ENCODE measurements at places on chromosomes 4 and X.
A peak's percentile ranks its signal among the peaks of the same experiment; 100 is the strongest.

DNA sequence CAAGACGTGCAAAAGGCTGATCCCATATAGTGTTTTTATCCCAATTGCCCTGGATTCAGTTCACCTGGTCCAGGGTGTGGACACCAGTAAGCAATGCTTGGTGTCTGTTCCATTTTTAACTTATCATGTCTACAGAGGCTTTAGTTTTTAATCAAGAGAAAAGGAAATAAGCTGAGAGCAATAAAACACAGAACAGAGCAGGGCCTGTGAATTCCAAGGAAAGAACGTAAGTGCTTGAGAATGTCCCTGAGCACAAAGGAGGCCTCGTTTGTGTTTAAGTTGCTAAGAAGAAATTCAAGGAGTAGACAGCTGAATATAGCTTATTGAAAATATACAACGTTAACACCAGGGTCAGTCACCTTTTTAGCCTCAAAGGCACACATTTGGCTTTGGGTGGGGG lies 191.3 kb downstream of the GPC3 start:
- DNase-seq: no peak

DNA sequence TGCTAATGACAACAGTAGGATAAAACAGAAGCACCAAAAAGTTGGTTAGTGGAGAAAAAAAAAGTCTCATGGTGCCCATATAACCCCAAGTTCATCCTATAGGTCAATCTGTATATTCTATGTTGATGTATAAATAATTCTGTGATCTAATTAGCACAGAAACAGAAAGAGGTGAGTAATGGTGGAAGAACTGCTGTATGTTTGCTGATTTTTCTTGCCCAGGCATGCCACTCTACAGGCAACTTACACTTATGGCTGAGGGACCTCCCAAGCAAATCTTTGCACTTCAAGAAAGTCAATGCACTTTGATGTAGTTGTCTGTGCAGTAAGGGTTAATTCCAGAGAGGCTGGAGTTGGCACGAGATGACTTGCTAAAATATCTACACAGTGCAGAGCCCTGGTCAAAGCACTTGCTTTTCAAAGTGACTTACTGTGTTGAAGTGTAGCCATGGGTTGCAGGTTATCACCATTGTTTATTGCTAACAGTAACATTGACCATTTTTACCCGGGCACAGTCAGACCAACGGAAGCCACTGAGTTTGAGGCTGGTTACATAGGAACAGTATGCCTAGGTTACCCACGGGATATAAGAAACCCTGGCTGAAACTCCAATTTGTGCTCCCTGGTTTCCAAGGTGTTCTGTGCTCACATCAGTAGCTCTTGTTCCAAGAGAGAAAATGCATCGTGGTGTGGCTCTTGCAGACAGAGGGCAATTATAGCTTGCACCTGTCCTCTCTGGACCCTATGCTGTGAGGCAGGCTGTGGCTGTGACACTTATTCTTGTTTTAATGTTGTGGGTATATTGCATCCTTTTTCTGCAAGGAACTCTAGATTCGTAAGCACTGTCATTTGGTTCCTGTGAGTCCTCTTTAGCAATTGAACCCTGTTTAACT lies 141.3 kb upstream of the FTHL17 start:
- no peak for DNase-seq

GRCh38 chr4:184796906-184797305 lies 28.9 kb downstream of the ACSL1 start:
- DNase-seq: no peak

- no peak for DNase-seq
Observed at GRCh38 chr4:2485956-2486355, 17.1 kb downstream of the RNF4 start.

- DNase-seq: no peak
Observed at GRCh38 chr4:129342819-129343408, 247.0 kb downstream of the C4orf33 start.

- no peak for DNase-seq
Observed at GRCh38 chr4:88006956-88007303, 505 bp upstream of the PKD2 start.

DNA sequence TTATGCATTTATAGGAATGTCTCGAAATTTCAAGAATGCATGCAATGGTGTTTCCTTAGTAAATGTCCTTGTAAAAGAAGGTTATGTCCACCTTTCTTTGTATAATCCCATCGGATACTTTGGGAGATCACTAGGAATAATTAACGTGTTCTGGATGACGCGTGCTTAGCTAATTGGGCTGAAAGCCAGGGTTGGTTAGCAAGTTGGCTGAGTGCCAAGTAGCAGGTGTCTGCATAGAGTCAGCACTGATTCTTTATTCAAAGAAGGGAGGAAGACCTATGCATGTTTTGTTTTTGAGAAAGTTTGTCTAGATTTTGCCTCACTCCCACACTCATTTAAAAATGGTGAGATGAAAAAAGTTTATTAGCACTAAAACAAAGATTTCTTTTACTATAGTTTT lies 144.6 kb downstream of the SOX3 start:
- DNase-seq: no peak

DNA sequence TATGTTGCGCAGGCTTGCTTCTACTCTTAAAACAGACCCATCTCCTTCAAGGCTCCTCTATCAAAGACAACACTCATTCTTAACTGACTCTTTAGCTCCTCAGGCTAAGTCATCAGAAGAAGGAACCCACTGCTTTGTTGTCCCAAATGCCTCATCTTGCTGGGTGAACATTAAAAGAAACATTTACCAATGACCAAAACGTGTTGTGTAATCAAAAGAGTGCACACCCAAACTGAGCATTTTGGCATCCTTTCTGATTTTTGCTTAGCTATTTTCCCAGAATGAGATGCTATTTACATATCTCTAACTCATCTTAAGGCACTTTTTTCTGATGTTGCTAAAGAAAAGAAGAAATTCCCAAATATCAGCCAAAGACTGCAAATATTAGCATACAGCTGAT lies 131.7 kb upstream of the VCX3A start:
- DNase-seq: no peak

DNA sequence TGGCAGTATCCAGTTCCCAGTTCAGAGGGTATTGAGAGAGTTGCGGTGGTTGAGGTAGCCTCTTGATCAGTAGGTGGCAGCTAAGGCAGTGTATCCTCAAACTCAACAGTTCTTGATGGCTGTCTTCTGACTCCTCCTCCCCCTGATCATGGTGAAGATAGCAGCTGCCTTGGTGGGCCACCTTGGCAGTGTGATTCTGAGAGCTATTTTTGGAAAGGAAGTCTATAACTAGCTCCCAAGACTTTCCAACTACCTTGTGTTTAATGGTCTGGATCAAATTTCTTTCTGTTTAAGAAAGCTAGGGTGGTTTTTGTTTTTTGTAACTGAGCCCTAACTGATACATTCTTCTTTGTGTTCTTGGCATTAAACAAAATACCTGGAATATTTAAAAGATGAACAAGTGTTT lies 10.5 kb upstream of the TBC1D19 start:
- peak; percentile 25 for DNase-seq

DNA sequence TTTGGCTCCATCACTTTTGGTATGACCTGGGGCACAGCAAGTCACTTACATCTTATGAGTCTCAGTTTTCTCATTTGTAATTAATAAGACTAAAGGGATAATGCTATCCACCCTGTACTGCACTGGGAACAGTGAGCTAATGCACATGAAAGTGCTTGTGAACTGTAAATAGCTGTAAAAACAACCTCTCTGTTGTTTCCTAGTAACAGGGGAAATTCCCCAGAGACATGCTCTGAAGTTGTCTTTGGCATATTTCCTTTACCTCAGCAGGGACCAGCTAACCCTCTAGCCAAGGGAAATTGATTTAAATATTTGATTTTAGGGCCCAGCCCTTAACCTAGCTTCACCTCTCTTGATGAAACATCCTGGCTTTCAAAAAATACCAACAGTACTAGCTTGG lies 6.1 kb upstream of the CYSLTR1 start:
- DNase-seq: no peak

GRCh38 chr4:152014280-152014679 lies 253.5 kb upstream of the GATB start:
- peak; percentile 83 for DNase-seq

DNA sequence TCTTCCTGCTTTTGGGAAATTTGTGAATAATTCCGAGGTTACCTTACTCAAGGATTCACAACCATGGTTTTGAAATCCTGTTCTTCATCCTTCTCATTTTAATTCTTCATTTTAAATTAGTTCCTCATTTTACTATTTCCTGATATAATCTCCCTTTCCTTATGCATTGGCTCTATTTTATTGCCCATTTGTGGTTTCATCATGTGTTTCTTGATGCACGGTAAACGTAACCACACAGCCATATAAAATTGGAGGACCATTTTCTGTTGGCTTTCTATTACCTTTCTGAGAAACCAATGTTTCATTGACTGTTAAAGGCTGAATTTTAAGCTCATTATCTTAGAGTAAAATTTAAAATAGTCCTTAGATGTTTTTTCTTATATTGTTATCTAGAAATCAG lies 100.3 kb upstream of the NDST4 start:
- DNase-seq: no peak

GRCh38 chr4:118834960-118835569 lies 861 bp downstream of the SEC24D start:
- DNase-seq: peak; percentile 42

GRCh38 chrX:109812236-109812635 lies 79.2 kb upstream of the ACSL4 start:
- no peak for DNase-seq

GRCh38 chr4:167602157-167602556 lies 367.9 kb upstream of the SPOCK3 start:
- no peak for DNase-seq

GRCh38 chr4:94802091-94802490 lies 44.3 kb downstream of the BMPR1B start:
- DNase-seq: no peak

GRCh38 chr4:154622598-154622997 lies 10.1 kb upstream of the FGG start:
- peak; percentile 29 for DNase-seq
